ENCODE measurements at places on chromosomes 3 and 15. TPM values are rescaled to one million over a fixed set of nuclear protein-coding genes. Genes with fewer than 3 reads are reported as not detected.

Gene HESX1
- total RNA-seq, result 1.7 TPM

Gene P2RY13
- total RNA-seq, result not detected

Gene USP19
- 41.2 TPM for total RNA-seq

Gene TUSC7
- total RNA-seq, result not detected

Gene RHOV
- total RNA-seq, result 0.61 TPM

Gene CKMT1B
- not detected for total RNA-seq

Gene RPS27L
- 178 TPM for total RNA-seq

DNA sequence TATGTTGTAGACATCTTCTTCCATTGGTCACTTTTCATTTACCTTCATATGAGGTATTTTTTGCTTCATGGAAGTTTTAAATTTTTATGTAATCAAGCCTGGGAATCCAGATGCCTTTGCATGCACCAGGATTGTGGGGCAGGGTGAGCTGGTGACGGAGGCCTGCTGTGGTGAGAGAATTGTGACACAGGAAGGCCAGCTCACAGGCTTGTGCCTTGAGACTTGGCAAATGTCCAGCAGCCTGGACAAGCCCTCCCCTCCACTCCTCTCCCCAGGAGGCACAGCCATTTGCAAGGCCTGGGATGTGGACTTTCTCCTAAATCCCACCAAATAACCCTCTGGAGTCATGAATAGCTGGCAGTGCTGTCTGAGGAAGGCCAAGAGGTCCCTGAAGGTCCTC, 67.4 kb downstream of the RHCG start:
- no peak for DNase-seq

GRCh38 chr15:31265090-31265870, 61.4 kb upstream of the KLF13 start:
- peak; percentile 87 for DNase-seq

GRCh38 chr15:84001037-84001436, 234.5 kb upstream of the GOLGA6L4 start:
- DNase-seq, result no peak

- peak; percentile 67 for DNase-seq
These were observed 49.1 kb upstream of the RAB6B start for GRCh38 chr3:133944641-133945380.

- DNase-seq, result no peak
These were observed 1.5 kb downstream of the CLDN1 start for GRCh38 chr3:190320594-190321362.

GRCh38 chr3:99929745-99930139, 112.1 kb downstream of the CMSS1 start:
- DNase-seq, result no peak

DNA sequence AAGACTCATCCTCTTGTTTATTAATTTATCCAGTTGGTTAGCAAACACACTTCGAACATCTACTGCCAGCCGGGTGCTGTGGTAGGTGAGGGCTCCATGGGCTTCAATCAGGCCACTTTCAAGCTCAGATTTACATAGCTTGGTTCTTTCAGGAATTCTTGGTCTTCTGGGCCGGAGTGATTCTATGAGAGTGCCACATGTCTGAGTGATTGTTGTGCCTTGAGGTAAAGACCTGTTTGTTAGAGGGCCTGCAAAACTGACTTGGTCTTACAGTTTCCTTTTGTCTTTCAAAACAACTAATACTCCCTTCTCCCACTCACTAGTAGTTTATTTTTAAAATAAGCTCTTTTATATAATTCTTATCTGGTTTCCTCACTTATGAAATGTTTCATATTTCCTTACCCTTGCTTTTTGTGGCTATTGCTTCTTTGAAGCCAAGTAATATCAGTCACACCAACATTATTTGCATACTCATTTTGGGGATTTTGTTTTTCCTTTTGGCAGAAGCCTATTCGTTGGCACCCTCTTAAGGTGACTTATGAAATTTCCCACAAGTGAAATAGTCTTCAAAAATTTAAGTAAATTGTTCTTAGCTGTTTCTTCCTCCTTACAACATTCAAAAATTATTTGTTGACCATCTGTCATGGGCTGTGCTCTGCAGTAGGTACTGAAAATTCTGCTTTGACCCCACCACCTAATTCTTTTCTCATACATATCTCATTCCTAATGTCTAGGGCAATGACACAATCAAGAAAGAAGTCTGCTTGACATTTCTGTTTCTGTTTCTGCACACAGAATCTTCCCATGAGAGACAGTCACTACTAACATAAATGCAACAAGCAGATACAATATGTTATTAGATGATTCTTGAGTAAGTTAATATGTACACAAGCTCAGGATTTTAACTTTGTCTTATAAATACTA, 120.2 kb downstream of the LRRC28 start:
- DNase-seq, result no peak

DNA sequence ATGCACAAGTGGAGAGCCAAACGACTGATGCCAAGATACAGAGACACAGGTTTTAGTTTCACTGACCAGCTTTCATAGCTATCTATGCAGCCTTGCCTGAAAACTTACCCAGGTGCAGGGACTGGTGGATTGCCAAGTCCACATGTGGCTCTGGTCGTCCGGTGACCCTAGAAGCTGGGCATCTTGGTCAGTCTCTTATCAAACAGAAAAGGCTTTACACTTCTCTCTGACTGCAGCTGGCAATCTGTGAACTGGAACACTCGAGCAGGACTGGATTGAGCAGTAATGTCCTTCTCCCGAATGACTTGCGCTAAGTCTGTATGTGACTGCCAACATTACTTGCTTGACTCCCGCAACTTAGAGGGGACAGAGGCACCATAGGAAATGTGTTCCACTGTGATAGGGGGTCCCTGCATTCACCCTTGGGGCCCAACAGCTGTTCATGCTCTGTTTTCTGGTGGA, 63.0 kb upstream of the SIAH2 start:
- DNase-seq, result no peak

GRCh38 chr3:144774897-144775296, 803.3 kb downstream of the DIPK2A start:
- no peak for DNase-seq

DNA sequence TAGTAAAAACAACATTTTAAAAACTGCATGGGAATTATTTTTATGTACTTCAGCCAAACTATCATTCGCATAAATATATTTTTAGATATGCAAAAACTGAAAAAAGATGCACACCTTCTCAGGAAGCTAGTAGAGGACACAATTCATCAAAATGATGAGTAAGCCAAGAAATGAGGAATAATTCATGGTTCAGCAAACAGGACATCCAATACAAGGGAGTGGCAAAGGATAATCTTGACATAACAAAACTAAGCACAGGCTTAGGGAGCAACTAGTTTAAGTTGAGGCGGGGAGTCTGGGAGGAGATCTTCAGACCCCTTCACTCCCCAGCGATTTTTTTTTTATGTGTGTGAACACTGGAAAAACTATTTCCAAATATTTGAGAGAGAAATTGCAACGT, 93.7 kb downstream of the ZNF280D start:
- DNase-seq, result no peak

- DNase-seq, result no peak
These were observed at the start of gene CACNA2D3 for GRCh38 chr3:54122324-54123002. TSS of gene CACNA2D3 (plus strand) at chr3:54122552.

GRCh38 chr3:109115451-109115850, 2.5 kb downstream of the MORC1 start:
- no peak for DNase-seq

- peak; percentile 54 for DNase-seq
These were observed 37.9 kb upstream of the LRTM1 start for GRCh38 chr3:54965746-54966145.

DNA sequence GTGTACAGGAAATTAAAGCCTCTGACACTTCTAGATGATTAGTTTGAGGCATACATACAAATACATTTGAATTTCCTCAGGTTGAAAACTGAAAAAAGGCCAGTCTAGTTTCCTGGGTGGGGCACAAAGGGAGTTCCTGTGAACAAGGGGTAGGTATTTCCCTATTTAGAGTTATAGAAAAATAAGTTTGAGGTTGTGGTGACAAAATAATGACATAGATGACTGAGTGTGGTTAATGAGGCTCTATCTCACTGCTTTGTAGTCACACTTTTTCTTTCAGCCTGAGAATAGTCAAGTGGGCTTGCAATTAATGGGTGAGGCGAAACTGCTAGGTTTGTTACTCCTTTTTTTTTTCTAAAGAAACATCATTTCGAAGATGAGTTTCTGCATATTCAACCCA, 4.3 kb downstream of the SLCO3A1 start:
- no peak for DNase-seq

- no peak for DNase-seq
These were observed 136.3 kb downstream of the FOXP1 start for GRCh38 chr3:71447197-71447596.

GRCh38 chr15:90062462-90062932, 39.8 kb downstream of the IDH2 start:
- no peak for DNase-seq

DNA sequence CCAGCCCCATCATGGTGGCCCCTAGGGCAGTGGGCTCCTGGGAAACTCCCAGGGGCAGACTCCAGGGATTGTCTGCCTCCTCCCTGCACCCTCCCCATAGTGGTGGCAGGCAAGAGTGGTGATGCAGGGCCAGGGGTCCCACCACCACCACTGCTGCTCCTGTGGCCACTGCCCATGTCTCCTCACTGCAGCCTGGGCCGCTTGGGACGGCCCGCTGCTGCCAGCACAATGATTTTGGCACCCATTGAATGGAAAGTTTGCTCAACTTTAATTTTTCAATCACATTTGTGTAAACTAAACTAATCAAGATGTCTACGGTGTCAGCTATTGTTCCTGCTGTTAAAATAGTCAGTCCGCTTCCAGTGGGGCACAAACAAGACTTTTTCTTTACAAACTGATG, 92.1 kb upstream of the TNFSF10 start:
- DNase-seq, result no peak

DNA sequence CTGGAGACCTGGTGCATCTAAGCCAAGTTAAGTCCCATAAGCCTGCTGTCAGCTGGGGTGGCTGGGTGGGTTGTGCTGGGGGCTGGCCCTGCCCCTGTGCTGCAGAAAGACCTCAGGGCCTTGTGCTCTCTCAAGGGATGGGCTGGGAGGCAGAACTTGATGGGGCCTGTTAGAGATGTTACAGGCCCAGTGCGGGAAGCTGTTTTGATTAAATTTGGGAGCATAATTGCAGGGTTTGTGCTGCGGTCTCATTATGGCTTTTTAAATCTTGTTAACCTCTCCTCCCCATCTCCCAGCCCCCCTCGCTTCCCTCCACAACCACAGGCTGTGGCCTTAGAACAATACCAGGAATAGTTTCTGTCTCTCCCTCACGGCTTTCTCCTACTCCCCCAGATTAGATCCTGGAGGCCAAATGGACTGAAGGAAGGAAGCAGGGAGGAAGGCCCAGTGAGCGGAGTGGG, 87.6 kb upstream of the TLE3 start:
- no peak for DNase-seq

DNA sequence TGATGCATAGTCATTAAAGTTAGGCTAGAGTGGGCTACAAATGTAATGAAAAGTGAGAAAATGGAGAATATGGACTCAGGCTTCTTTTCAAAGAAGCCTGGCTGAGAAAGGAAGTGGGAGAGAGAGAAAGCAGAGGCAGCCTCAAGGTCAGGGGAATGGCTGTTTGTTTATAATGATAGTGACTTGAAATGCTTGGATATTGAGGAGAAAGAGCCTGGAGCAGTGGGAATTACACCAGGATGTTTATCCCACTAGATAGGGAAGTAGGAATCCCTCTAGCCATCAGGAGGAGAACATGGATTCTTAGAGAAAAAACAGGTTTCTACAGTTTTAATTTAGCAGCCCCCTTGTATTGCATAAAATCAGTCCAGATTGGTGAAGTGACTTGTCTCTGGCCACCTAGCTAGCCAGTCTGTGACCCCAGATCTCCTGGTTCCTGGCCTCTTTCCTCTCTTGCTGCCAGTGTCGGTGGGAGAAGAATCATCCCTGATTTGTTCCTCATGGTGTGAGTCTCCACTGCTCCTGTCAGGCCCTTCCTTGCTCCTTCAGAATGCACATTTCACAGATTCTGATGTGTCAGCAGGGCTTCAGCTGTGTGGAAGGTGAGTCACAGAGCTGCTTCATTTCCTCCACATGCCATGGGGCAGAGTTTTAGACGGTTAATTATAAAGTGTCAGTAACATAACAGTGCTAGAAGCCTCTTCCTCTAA, 32.9 kb downstream of the SEMA6D start:
- DNase-seq, result no peak

DNA sequence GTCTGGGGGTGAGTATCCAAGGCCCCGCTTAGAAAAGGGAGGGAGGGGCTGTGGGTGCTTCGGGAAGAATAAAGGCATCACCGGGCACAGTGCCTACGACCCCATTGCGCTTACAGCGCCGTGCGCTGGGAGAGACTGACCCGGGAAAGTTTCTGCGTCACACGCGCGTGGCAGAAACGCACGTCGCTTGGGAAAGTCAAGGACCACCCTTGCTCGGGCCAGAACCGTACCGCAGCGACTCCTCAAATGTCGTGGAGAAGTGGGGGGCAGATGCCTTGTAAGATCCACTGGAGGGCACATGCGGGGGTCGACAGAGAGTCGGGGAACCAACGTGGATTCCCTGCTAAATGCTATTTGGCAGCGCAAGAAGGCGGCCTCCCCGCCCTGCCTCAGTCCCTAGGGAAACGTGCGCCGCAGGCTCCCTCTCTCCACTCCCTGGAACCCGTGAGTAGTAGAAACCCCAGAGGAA, 2.4 kb downstream of the ADAMTS9 start:
- no peak for DNase-seq

DNA sequence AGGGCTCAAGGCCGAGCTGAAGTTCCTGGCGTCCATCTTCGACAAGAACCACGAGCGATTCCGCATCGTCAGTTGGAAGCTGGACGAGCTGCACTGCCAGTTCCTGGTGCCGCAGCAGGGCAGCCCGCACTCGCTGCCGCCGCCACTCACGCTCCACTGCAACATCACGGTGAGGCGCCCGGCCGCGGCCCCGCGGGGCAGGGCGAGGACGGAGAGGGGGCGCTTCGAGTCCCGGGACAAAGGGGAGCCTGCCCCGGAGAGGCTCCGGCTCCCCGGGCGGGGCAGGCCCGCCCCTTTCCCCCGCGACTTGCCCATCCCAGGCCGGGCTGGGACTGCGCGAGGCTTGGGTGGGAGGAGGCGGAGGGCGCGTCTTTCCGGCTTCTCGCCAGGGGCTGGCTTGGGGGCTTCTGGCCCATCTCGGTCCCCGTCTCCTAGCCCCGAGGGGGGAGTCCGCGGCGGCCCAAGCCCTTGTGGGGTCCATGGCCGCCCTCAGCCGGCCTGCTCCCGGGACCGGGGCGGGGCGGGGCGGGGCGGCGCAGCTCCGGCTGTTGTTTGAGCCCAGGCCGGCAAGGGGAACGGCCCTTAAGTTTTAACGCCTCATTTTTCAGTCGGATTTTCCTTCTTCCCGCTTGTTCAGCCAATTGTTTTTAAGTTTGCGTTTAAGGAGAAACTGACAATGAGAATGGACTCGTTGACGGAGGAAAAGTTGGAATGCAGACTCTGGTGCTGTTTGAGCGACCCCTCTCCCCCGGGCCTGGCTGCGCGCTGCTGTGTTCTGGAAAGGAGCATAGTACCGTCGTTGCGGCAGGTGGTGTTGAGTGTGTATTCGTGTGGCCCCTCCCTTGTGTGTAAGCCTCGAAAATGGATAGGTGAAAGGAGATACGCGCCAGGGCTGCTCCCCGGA, 683 bp downstream of the UBE2Q2 start:
- DNase-seq, result peak; percentile 60

GRCh38 chr3:171250444-171250843, 209.8 kb downstream of the TNIK start:
- no peak for DNase-seq

All from SJCRH30 (cell line).